RWPE1 (cell line): ENCODE measurements at places on chromosomes 7 and 10.

DNA sequence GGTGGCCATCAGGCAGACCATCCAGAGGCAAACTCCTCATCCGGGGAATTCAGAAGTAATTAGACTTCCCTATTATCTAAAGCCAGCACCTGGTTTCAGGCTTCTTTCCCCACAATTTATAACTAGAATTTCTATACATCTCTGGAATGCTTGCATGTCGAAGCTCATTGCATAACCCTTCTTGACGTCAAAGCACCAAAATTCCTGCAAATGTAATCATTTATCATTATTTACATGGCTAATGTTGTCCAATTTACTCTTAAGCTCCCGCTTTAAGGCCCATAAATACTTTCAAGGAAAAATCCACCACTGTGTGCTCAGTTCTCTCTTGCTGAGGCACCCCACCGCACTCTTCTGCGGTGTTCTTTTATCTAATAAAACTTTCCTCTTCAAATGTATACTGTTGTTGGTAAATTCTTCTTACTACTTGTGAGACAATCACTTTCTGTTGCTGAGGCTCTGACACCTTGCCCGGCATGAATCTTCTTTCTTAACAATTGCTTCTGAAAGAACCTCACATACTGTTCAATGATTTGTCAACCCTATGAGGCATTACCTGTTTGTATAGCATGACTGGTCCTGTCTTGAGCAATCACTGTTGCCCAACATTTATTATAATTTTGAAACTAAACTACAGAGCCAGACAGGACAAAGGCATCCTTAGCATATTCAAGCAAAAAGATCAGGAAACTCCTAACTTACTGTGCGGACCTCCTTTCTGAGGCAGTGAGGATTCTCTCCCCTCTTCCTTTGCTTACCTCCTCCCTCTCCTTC, 17.4 kb upstream of the GPR141 start:
- peak; percentile 38 for DNase-seq

DNA sequence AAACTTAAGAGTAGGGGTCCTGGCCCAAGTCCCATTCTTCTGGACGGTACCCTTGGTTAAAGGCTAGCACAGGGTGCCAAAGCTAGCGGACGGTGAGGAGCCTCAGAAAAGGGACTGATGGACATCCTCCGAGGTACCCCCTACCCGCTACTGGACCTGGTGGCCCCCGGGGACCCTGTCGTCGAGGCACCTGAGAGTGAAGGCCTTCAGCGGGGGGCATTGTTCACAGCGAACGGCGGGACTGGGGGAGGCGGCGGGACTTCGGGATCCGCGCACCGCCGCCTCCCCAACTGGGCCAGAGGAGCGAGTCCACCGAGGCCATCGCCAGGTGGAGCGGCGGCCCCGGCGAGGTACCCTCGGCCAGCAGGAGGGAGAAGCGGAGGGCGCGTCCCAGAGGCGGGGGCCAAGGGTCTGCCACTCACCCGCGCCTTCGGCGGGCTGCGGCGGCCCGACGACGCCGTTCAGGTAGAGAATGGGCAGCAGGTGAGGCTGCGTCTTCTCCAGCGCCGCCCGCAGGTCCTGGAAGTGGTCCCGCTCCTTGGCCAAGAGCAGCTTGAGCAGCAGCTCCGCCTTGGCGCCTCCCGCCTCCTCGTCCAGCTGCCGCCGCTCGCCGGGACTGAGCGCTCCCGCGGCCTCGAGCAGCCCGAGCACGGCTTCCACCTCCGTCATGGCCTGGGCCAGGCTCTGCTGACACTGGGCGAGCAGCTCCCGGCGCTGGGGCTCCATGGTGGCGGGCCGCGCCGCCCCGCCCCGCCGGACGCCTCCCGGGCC, 575 bp downstream of the DLG5 start:
- DNase-seq = peak; percentile 48

GRCh38 chr7:15692501-15693020, 6.1 kb upstream of the MEOX2 start:
- DNase-seq = no peak

DNA sequence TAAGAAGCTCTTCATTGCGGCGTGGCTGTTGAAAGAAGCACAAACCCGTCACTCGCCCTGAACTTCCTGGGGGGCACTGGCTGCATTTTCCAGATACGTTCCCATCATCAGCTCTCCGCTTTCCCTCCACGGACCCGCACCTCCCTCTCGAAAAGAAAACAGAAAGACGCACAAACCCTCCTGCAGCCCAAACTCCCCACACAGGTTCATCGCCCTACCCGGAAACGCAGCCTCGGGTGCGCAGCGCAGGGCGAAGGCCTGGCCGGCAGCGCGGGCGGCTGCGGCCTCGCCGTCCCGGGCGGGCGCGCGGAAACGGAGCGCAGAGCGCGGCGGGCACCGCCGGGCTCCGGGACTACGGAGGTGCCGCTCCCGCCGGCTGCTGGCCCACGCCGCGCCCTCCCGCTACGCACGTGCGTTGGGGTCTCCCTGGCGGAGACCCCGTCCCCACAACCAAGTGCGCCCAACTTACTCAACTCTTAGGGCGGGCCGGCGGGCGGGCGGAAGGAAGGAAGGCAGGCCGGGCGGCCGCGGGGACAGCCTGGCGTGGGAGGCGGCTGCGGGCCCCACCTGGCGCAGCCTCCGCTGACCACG, 822 bp downstream of the ZNF800 start:
- peak; percentile 21 for DNase-seq

DNA sequence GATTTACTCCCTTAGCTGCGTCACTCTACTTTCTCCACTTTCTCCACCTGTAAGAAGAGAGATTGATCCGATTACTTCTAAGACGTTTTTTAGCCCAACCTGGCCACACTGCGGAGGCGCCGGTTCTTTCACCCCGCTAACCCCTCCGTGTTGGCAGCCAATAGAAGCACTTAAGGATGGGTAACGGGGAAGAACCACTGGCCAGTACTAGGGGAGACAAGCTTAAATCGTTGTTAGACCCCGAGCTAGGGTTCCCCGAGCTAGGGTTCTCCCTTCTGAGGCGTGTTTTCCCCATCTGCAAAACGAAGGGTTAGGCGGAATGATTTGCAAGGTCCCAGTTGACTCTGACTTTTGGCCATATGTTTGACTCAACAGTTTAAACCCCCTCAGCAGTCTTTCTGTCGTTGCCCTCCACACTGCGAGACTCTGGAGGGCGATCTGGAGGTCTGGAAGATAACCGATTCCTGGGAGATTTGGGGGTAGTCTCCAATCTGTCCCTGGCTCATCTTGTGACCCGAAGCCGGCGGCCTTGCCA, 644 bp downstream of the UMAD1 start:
- no peak for DNase-seq

GRCh38 chr10:125016611-125017202, 74.8 kb downstream of the ZRANB1 start:
- no peak for DNase-seq

GRCh38 chr7:90626013-90626412, 29.9 kb downstream of the CDK14 start:
- DNase-seq = peak; percentile 23

- DNase-seq = no peak
Measured at GRCh38 chr10:71512312-71512711, 115.6 kb downstream of the CDH23 start.

DNA sequence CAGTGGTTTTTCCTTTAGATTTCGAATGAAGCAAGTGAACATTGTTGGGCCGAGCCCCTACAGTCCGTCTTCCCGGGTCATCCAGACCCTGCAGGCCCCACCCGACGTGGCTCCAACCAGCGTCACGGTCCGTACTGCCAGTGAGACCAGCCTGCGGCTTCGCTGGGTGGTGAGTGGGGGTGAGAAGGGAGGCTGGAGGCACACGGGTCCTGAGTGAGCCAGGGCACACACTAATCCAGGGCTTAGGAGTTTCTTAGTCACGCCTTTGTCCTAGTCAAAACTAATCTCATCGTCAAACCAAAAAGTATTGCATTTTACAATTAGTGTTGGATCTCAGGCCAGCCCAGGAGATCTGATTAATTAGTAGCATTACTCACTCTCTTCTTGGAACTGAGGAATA, 568.8 kb upstream of the FOXK1 start:
- no peak for DNase-seq

- no peak for DNase-seq
Measured at GRCh38 chr7:44173911-44174693, 15.1 kb downstream of the GCK start.

GRCh38 chr10:72037266-72037665, 51.1 kb downstream of the SPOCK2 start:
- DNase-seq = no peak
